ENCODE measurements at places on chromosomes 2 and 18.
A peak's percentile ranks its signal among the peaks of the same experiment; 100 is the strongest.

GRCh38 chr2:12484536-12485115 lies 232.1 kb upstream of the TRIB2 start:
- DNase-seq, result no peak

GRCh38 chr2:45652090-45653031 lies 886 bp downstream of the PRKCE start:
- DNase-seq, result peak; percentile 20

DNA sequence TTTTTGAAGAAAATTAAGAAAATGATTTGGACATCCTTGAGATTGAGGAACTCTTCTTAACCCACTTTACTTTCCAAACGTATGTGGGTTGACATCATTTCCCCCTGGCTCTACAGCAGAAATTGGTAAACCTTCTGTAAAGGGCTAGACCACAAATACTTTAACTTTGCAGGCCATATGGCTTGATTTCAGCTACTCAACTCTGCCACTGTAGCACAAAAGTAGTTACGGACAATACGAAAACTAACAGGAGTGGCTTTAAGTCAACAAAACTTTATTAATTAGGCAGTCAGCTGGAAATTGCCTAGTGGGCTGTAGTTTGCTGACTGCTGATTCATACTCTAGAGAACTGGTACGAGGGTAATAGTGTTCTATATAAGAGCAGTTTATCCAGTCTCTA lies 83.2 kb upstream of the DTNB start:
- DNase-seq, result no peak

- no peak for DNase-seq
These were observed 110.6 kb downstream of the MYCN start for GRCh38 chr2:16050908-16051489.

DNA sequence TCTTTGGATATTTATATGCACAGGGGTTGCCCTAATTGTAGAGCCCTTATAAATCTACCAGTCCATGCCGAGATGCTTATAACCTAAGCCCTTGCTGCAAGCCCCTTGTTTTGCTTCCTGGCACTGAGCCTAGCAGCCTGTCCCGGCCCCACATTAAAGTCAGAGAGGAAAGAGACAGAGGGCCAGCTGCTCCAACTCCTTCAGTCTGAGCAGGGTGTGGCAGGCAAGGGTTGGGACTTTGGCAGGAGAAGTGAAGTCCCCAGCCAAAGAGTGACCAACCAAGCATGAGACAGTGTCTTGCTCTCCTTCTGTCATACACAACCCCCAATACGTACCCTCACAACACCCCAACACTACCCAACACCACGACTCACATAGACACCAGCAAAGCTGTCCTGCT lies 54.7 kb upstream of the FZD7 start:
- DNase-seq, result no peak

GRCh38 chr2:1714291-1715064 lies 29.8 kb downstream of the PXDN start:
- DNase-seq, result no peak

DNA sequence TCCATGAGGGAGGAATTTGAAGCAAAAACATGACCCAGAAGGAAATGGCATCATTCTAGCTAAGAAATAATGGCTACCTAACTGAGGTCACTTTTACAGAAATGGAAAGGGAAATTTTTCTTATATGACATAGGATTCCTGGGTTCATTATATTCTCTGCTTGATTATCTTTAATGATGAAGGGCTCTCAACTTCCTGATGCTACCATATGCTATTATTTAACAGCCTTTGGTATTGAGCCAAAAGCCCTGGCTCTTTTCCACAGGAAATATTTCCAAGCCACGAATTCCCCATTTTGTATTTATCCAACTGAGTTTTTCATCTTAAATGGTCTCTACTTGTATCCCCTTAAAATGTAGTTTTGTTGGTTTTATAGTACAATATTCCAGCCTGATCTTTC lies 63.2 kb upstream of the NPAS2 start:
- DNase-seq, result no peak

- peak; percentile 46 for DNase-seq
These were observed 40.7 kb upstream of the GALR1 start for GRCh38 chr18:77208964-77209363.

DNA sequence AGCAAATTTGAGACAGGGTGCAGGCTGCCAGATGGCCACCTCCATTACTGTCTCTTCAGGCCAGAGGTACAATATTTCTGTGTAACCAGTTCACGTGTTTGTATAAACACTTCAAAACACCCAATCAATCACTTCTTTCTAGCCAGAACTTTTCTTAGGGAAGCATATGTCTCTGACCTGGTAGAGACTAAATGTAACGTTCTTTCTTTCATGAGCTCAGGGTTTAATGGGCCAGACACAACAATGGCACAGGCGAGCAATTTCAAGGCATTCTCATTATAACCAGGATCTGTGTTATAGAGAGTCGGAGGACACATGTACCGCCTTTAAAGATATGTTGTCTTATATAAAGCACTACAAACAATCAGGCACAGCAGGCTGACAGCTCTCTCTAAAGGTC lies 1846.4 kb upstream of the PIK3C3 start:
- DNase-seq, result no peak

DNA sequence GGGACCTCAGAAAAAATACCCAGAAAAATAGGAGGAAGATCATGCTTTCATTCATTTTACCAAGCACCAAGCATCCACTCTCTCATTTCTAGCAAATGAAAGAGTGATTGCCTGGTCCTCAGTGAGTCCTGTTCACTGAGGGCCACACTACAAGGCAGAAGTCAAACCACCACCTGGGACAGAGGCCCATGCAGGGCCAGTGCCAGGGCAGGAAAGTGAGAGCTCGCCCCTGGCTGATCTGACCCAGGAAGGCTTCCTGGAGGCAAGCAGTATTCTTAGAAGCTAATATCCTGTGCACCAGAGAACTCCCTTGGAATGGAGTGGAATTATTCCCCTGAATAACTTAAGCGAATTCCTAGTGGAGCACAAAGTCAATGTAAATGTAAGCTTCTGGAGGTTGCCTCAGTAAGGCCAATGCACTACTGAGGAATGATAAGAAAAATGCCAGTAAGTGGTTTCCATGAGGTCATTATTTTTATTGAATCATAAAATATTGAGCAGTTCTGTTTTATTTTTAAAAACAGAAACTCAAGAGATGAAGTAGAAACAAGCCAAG lies 191.6 kb upstream of the ID2 start:
- DNase-seq, result no peak

- peak; percentile 85 for DNase-seq
These were observed 106.3 kb downstream of the GYPC start for GRCh38 chr2:126761981-126762878.

DNA sequence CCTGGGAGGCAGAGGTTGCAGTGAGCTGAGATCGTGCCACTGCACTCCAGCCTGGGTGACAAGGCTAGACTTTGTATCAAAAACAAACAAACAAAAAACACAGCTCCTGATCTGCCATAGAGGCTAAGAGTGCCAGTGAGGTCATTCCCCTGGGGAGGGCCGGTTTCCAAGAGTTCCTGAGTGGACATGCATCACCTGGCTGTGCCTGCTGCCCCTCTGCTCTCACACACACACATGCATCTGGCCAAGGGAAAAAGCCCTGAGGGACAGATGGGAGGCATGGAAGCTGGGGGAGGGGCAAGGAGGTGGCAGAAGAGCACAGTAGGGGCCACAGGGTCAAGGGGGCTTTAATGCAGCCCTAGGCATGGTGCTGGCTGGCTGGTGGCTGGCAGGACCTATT lies 60.4 kb downstream of the ZBTB7C start:
- DNase-seq, result no peak

GRCh38 chr2:181698223-181698622 lies 17.9 kb upstream of the NEUROD1 start:
- no peak for DNase-seq

DNA sequence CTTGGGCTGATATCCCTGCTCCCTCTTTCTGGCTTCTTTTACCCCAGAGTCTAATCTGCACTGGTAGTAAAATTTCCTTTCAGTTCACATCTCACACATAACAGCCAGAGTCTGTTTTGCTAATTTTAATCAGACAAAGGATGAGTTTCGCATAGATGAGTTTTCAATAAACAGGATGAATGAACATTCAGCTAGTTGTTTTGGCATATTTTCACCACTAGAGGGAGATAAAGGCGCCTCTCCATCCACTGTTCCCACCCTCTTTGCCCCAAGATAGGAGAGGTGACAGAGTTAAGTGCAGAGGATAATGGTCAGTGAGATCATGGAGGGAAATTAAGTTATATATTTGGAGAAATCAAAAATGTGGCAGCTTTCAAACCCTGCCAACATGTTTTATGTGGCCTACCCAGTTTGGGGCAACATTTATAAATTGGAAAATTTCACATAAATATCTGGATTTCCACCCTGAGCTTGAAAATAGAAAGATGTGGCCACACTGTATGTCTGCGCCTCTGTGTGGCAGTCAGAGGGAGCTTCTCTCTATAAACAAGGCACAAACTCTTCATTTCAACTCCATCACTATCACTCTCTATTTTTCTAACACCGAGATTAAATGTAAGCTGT lies 48.5 kb upstream of the DTNA start:
- peak; percentile 15 for DNase-seq

GRCh38 chr2:140770645-140771044 lies 1360.2 kb downstream of the LRP1B start:
- DNase-seq, result no peak

GRCh38 chr2:46146866-46147502 lies 150.2 kb upstream of the EPAS1 start:
- no peak for DNase-seq

- peak; percentile 10 for DNase-seq
These were observed 104.8 kb downstream of the LBH start for GRCh38 chr2:30336084-30336483.

GRCh38 chr2:109699646-109700045 lies 85.5 kb downstream of the SOWAHC start:
- DNase-seq, result no peak

DNA sequence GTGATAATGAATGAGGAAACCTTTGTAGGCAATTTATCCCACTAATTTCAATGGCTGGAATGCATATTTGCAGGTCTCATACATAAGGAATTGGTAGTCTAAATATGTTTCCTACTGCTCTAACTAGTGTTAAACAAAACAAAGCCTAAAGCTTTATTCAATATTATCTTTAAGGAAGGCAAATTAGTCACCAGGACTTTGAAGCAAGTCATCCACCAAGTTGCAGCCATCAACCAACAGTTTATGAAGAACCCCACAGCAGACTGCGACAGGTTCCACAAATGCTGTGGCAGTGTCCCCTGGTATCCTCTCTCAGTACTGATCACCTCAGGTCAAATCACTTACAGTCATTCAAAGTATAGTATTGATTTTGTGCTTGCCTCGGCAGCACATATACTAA lies 181.5 kb upstream of the ZFP36L2 start:
- no peak for DNase-seq

- DNase-seq, result no peak
These were observed 145.1 kb upstream of the ITGB6 start for GRCh38 chr2:160345071-160345764.

DNA sequence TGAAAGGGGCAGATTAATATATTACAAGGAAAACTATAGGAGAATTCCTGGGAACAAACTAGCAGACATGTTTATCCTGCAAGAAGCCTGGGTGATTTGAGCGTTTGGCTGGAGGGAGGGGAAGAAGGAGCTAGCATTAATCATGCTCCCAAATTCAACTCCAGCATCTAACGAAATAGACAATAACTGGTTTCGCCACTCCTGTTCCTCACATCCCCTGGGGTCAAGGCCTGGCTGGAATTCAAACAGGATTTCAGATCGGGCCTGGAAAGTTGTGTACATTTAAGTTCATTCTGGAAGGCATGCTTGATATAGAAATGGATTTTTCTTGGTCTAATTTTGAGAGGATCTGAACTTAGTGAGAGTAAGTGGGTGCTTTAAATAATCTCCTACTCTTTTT lies 126.1 kb upstream of the CTAGE1 start:
- DNase-seq, result no peak
